ENCODE measurements at places on chromosomes 13 and 19. TPM values are rescaled to one million over a fixed set of nuclear protein-coding genes. Genes with fewer than 3 reads are reported as not detected.

DNA sequence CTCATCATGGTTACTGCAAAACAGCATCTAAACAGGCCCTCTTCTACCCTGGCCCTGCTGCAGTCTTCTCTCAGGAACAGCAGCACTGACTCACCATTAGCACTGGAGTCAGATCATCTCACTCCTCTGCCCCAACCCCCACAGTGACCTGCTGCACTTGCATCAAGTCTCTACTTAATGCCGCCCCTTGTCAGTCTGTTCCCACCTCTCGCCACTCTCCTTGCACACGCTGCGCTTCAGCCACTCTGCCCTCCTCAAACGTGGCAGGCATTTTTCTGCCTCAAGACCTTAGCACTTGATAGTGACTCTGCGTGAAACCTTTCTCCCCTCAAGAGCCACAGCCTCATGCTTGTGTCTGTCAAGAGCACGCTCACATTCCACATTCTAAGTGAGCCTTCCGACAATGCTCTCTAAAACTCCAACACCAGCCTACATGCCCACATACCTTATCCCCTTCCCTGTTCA is 22.1 kb downstream of the MIPEP start:
- DNase-seq = no peak

DNA sequence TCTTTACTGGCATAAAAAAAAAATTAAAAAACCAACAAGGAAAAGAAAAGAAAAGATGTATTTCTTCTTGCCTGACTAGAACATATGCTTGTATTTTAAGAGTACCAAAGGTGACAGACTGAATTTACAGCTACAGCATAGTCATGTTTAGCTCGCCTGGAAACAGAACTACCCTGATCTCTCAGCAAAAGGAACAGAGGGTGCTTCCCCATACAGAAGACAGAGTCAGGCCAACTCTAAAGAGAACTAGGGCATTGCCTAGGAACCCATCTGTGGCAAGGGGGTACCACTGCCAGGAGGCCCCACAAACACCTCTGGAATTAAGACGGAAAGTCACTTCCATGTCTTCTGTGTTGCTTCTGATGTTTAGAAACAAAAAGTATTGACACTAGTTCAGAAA is 252.1 kb upstream of the STARD13 start:
- DNase-seq = no peak

DNA sequence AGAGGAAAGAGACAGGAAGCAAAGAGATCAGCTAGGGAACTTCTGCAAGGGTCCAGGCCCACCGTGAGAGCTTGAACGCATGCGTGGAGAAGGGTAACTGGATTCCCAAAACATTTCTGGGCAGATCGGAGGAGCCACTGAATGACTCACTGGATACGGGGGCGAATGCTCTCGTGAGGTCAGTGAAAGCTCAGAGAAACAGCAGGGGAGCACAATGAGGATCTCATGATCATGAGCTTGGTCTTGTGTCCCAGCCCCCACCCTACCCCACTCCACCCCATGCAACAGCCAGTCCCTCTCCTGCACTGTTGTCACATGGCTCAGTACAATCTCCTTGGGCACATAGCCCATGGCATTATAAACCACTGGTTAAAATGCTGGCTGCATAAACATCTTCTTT is 40.6 kb downstream of the DCLK1 start:
- no peak for DNase-seq

GRCh38 chr19:17947815-17948513 is 15.1 kb downstream of the CCDC124 start:
- peak; percentile 98 for DNase-seq

- DNase-seq = no peak
Observed at GRCh38 chr19:19416280-19416679, 10.8 kb downstream of the GATAD2A start.

DNA sequence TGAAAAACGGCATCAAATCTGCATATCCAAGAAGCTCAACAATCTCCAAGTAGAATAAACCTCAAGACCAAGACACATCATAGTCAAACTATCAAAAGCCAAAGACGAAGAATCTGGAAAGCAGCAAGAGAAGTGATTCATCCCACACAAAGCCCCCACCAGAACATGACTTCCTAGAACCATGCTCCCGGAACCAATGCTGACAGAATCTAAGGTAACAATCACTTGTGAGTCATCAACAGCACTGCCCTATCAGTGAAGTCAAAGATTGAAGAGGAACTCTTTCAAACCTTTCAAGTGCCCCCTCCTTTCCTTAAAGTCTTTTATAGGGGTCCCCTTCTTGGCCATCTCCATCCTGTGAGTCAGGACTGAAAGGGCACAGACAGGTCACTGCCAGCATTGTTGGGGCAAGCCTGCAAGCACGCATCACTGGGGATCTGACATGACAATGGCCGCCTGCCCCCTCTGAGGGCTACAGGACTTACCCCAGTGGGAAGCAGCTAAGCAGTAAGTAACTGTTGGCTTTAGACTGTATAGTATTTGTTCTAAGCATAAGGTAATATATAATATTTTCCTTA is at the start of gene CCDC70:
Gene CCDC70, plus strand, starts transcription at position 247 of the 578 bp plus-strand sequence. CDS start 3,443 bp downstream, outside the sequence.
- DNase-seq = no peak

DNA sequence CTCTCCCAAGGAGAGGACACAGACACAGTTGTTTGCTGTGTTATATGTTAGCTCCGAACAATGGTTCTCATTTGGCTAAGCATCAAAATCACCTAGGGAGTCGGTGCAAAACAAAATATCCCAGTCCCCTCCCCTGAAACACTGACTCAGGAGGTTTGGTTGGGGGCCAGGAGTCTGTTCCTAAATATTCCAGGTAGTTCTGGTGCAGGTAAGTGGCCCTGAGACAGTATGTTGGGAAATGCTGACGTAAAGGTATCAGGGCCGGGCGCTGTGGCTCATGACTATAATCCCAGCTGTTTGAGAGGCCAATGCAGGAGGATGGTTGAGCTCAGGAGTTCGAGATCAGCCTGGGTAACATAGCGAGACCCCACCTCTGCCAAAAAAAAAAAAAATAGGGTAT is 2.3 kb upstream of the MAP2K7 start:
- DNase-seq = no peak

Gene NLRP9
- total RNA-seq = not detected

Gene ATCAY
- not detected for total RNA-seq

Gene TMEM59L
- 2.5 TPM for total RNA-seq

Gene ELAVL3
- not detected for total RNA-seq

Gene ADGRE1
- total RNA-seq = 0.30 TPM

Gene PLEKHF1
- 0.54 TPM for total RNA-seq

Gene ACER1
- total RNA-seq = not detected

Gene FNDC3A
- total RNA-seq = 13.9 TPM
